ENCODE measurements at places on chromosomes 4 and X.

GRCh38 chrX:74510401-74510800, 89.1 kb downstream of the SLC16A2 start:
- DNase-seq: no peak

- DNase-seq: no peak
Observed at GRCh38 chrX:37776987-37777325, 2.9 kb upstream of the CYBB start.

- DNase-seq: no peak
Observed at GRCh38 chrX:3378156-3378555, 31.7 kb upstream of the MXRA5 start.

- no peak for DNase-seq
Observed at GRCh38 chr4:153619811-153620210, 64.3 kb upstream of the TLR2 start.

GRCh38 chr4:183596067-183596757, 62.8 kb downstream of the RWDD4 start:
- no peak for DNase-seq

- no peak for DNase-seq
Observed at GRCh38 chr4:37723067-37723466, 36.9 kb upstream of the RELL1 start.

DNA sequence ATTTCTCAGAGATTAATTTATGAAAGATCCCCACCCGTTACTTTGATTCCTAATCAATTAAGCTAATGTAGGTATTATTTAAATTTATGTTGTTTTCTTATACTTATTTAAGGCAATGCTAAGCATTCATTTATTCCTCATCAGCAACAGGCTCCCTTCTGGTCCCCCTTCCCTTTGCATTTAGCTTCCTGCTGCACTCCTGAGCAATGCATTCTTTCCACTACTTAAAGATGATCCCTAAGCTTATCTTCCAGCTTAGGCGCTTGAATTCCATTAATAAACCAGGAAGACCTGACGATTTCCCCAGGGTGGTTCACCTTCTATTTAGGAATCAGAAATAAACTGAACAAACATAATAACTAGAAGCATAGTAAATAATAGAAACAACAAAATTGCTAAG, 1003.1 kb downstream of the FSTL5 start:
- DNase-seq: no peak

DNA sequence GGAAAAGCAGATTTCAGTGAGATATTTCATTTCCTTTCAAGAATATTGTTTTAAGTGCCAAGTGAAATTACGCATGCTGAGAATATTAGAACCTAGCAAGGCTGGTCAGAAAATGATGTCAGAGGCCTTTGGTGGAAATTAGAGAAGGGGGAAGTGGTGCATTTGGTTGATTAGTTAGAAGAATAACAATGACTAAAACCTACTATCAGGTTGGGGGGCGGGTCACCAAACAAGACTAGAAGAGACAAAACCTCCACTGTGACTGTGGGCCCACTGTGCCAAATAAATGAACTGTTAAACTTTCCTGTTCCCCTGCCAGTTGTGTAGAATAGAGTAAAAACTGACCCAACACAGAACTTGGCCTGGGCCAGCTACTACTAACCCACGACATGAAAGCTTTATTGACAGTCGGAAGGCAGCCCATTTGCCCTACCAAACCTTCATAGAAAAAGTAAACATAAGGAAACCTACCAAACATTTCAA, 2.9 kb downstream of the RAPGEF2 start:
- peak; percentile 26 for DNase-seq

DNA sequence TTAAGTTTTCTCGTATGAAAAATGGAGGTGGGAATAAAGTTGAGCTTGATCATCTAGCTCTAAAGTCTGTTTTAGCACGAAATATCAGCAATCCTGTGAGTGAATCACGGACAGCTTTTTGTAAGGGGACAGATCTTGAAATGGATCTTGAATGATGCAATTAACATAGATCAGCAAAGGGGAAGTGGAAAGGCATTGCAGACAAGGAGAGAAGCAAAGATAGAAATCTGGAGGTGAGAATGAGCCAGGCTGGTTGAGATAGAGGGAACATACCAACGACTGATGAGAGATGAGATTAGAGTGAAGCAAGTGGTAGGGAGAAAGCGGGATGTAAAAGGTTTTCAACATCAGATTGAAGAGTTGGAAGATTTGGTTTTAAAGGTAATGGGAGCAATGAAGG, 4.6 kb upstream of the DGKK start:
- no peak for DNase-seq

DNA sequence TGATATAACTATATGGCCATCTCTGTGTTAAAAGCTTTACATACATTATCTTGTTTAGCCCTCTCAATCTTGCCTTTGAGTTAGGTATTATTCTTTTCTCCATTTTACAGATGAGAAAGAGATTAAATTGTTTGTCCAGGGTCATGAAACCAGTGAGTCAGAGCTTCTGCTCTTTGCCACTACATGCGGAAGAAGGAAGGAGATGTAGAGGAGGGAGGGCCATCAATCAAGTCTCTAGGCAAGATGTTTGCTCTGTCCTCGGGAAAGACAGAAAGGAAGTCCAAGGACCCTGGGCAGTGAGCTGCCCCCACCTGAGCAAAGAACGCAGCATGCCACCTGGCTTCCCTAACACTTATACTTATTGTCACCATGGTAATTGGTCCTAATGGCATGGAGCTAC, 133.7 kb upstream of the IL1RAPL2 start:
- no peak for DNase-seq

DNA sequence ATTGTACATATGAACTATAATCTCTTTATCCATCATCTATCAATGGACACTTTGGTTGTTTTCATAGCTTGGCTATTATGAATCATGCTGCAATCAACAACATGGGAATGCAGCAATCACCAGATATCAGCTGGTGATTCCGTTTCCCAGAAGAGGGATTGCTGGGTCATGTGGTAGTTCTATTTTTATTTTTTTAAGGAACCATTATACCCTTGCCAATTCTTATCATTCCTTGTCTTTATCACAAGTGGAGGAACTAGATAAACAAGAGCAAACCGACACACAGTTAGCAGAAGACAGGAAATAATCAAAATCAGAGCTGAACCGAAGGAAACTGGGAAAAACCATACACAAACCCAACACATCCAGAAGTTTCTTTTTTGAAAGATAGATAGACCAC, 14.5 kb upstream of the LNX1 start:
- no peak for DNase-seq

DNA sequence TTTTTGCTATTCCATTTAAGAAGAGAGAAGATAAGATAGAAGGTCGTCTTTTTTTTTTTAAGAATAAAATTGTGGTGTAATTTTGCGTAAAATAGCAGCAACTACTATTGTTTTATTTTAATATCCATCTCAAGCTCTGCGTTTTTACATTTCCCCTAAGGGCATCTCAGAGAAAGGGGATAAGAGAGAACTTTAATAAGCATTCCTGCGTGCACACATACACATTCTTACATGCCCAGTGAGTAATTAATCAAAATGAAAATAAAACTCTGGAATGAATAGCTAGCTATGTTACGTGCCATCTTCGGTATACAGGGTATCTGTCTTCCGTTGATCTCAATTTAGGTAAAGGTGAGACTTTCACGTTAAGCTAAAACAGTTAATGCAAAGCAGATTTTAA, 200.3 kb upstream of the TENM3 start:
- DNase-seq: no peak

DNA sequence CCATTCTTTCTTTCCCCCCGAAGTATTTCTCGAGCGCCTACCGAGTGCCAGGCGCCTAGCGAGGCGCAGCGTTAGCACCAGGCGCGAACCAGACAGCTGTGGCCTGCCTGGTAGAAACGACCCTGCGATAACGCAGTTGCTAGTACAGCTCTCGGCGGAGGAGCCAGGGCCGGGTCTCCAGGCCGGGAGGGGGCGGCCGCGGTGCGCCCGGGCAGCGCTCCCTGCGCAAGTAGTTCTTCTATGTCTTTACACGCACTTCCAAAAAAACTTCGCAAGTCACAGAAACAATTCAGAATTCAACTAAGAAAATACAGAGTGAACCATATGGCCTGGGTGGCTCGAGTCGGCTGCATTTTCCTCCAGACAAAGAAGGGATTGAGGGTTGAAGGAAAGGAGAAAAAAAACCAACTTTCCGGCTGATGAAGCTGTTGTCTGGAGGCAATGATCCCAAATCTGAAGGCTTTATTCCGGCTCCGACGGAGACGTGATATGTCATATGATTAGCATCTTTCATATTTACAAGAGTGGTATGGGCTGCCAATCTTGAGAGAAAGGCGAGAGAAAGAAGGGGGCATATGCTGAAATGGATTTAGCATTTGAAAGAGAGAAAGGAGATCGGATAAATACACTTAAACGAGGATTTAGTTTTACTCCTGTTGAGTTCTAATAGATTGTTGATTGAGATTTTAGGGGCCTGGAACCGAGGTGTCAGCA, 7.2 kb upstream of the NEUROG2 start:
- peak; percentile 65 for DNase-seq

GRCh38 chrX:110509755-110510532, 151.3 kb downstream of the RTL9 start:
- no peak for DNase-seq

DNA sequence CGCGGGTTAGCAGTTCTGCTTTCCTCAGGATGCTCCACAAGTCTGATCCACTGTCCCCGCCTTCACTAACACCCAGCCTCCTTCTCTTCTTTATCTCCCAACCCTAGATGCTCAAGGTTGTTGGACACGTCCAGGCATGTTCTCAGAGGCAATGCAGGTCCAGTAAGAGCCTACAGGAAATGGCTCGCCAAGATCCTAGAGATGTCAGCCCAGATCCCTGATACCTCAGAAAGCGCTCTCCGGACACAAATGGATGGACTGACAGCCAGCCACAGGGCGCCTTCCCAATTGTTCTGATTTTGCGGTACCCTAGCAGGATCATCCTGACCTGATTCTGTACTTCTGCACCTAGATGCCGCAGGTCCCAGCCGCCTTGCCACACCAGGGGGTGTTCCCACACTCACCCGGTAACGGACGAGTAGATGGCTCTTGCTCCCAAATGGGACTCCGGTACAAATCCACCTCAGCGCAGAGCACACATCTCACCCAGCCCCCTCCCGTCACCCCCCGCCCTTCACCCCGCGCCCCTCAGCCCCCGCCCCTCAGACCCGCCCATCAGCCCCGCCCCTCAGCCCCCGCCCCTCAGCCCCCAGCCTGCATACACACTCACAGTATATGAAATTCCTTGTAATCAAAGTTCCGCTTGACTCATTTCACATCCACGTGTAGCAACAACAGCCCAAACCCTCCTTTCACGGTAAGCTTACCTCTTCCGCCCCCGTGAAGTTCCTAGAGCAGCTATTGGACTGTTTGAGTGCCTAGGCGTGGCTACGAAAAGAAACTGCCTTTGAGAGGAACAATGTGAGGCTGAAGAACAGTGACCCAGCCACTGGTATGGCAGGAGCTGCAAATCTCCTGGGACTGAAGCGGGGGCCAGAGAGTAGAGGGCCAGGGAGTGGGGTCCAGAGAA, at the start of gene EDA2R:
EDA2R (minus strand) TSS at position 488 of the 910 bp plus-strand sequence. CDS start 23,058 bp downstream, outside the sequence.
- no peak for DNase-seq

- DNase-seq: no peak
Observed at GRCh38 chr4:156705311-156705710, 266.3 kb downstream of the PDGFC start.

DNA sequence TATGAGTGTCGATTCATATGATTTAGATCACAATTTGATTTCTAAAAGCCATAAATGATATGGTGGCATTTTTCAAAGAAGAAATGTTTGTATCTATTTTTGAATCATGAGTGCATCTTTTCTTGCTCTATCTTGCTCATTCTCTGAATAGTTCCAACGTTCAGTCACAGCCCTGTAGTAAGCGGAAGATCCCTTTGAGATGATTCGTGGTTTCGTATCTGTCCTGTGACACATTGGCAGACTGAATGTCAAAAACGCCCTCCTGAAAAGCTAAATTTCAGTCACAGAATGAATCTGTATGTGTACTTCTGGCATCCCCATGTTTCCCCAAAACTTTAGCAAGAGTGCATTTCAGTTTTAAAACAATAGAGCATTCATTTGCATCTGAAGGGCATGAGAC, 1066.9 kb upstream of the TENM3 start:
- no peak for DNase-seq

- no peak for DNase-seq
Observed at GRCh38 chr4:142040043-142040442, 403.7 kb downstream of the IL15 start.

DNA sequence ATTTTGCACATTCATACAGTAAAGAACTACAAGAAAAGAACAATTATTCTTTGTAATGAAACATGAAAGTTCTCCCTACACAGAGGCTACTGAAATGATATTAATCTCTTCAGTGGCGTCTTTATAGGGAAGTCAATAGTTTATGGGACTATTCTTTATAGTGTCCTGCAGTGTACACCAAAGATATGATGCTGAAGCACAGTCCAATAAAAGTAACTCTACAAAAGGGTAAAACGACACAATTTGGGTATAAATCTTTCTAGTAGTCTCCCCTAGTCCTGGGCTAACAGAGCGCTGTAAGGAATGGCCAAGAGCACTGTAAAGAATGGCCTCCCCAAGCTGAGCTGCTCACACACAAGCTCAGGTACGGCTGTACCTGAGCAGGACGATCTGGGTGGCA, 101.1 kb upstream of the FUNDC1 start:
- DNase-seq: no peak

GRCh38 chrX:9429767-9430166, 35.1 kb upstream of the TBL1X start:
- DNase-seq: no peak

GRCh38 chr4:37758226-37758625, 68.3 kb upstream of the PGM2 start:
- no peak for DNase-seq

DNA sequence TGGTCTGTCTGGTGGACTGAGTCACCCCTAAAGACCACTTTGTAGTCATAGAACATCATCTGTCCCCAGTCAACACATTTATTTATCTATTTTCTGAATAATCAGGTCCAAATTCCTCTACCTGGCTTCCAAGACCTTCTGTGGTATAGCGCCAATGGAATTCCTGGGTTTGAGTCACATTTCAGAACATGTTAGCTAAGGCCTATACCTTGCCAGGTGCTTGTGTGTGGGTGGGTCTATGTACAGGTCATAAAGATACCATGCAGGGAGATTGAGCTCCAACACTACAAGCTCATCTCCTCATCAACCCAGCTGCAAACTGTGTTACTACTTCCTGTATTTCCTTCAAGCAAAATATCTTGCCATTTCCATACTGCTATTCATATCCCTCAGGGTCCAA, 113.3 kb downstream of the TRAPPC11 start:
- DNase-seq: no peak

- DNase-seq: no peak
Observed at GRCh38 chr4:70734971-70735370, 13.2 kb downstream of the RUFY3 start.

DNA sequence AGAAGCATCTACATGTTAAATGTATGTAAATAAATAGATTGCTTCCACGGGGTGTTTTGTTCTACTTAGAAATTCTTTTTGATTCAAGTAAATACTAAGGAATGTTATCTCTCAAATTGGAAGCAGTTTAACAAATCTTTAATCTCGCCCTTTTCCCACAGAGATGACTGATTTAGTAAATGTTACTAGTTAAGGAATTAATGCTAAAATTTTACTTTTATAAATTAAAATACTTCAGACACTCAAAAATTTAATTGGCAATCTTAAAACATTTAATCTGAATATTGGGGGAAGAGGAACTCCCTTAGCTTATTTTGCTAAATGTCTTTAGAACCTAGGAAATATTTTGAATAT, 12.1 kb downstream of the LARP7 start:
- DNase-seq: no peak

- peak; percentile 43 for DNase-seq
Observed at GRCh38 chr4:9898596-9899305, 117.3 kb downstream of the DRD5 start.

- no peak for DNase-seq
Observed at GRCh38 chrX:29545878-29546277, 669.5 kb upstream of the MAGEB2 start.
